ENCODE measurements at places on chromosomes 7 and 10.

- DNase-seq = no peak
Measured at GRCh38 chr7:6705959-6706665, 635 bp downstream of the ZNF12 start.

- DNase-seq = no peak
Measured at GRCh38 chr10:121452581-121452980, 145.7 kb downstream of the FGFR2 start.

DNA sequence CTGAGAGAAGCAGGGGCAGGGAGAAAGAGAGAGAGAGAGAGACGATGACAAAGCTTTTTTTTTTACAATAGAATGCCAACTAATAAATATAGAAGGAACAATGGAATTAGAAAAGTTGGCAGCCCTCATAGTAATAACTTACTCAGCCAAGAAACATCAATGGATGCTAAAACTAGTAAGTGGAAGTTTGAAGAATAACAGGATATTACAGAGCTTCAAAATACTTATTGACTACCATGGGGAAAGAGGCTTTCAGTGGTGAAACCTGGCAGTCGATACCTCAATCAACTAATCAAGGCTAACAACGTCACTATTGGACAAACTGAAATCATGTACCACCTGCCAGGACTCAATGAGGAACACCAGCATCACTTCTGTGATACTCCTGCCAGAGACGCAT is 100.5 kb upstream of the LRRC4 start:
- DNase-seq = no peak

- DNase-seq = no peak
Measured at GRCh38 chr7:158849768-158850544, 6.4 kb upstream of the DYNC2I1 start.

DNA sequence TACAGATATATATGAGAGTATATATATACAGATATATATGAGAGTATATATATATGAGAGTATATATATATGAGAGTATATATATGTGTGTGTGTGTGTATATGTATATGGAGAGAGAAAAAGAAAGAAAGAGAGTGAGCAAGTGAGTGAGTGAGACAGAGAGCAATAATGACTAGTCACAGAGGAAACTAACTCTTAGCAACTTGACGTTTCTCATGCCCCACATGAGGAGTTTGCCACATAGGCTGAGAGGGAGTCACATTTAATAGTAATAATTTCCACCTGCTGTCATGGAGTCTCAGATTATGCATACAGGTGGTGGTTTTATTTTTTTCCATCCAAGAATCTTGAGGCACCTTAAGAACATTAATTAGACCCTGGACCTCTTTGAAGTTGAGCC is 199.9 kb downstream of the GATA3 start:
- DNase-seq = no peak

DNA sequence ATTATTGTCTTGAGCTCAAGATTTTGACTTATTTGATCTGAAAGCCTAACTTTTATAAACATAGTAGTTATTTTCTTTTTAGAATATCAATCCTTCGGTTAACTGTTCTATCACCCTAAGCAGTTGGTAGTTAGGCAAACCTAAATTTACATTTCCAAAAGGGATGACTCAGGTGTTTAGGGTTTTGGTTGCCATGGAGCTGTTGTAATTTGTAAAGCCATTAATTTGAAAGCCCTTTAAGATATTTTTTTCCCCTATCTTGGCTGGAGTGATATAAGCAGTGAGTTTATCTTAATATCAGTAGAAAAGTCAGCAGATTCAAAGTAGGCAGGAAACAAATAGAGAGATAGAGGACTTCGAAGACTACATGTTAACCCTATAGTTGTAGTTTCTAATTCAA is 1472.6 kb upstream of the CELF2 start:
- DNase-seq = no peak
